ENCODE measurements at places on chromosomes 2 and 18.

GRCh38 chr2:119678021-119678656, 862 bp upstream of the TMEM177 start:
- DNase-seq = no peak

- DNase-seq = no peak
Observed at GRCh38 chr2:187939180-187939579, 352.5 kb upstream of the GULP1 start.

- peak; percentile 33 for DNase-seq
Observed at GRCh38 chr2:186518945-186519344, 32.9 kb downstream of the ZC3H15 start.

DNA sequence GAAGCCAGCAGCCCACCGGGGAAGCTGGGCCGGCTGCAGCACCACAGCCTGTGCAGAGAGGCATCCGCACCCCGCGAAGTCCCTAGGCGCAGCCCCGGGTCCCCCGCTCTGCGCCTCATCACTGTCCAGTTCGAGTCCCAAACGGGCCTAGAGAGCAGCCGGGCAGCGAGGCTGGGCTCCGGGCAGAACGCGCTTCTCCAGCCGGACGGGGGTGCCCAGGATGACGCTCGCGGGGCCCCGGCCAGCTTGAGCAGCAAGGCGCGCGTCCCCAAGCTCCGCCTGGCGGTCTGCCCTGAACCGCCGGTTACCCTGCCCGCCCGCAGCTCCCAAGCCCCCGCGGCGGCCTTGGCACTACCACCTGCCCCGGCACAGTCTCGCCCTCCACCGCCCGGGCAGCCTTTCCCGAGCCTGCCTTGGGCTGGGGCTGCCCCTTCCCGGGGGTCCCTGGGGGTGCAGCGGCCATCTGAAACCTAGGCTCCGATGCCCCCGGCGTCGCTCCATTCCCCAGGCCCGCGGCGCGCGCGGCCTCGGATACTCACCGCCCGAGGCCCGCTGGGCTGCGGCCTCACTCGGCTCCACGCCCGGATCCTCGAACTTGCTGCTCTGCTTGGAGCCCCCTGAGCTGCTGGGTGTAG, 591 bp downstream of the SLC16A14 start:
- peak; percentile 59 for DNase-seq

- no peak for DNase-seq
Observed at GRCh38 chr2:99605036-99605435, 115.2 kb upstream of the REV1 start.

GRCh38 chr2:168666339-168666738, 136.1 kb upstream of the NOSTRIN start:
- no peak for DNase-seq

DNA sequence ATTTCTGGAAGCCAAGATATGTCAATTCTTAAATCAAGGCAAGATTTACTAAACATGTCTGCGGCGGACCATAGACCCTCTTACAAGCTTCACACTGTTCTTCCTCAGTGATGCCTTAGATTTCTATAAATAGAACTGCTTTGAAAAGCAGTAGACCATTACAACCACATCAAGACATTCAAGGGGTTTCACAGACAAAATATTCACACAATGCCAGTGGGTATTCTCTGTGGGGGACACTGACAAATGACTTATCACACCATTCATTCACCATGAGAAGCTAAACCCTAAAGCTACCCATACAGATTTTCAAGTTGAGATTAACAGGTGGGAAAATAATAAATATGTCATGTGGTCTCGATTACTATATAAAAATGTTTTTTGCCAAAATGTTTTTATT, 15.9 kb upstream of the LRRTM4 start:
- DNase-seq = no peak

- no peak for DNase-seq
Observed at GRCh38 chr18:58615140-58616132, 13.5 kb downstream of the ALPK2 start.

- no peak for DNase-seq
Observed at GRCh38 chr2:209113026-209113425, 310.8 kb upstream of the MAP2 start.

- no peak for DNase-seq
Observed at GRCh38 chr2:113069676-113070605, 2.2 kb downstream of the IL1F10 start.

DNA sequence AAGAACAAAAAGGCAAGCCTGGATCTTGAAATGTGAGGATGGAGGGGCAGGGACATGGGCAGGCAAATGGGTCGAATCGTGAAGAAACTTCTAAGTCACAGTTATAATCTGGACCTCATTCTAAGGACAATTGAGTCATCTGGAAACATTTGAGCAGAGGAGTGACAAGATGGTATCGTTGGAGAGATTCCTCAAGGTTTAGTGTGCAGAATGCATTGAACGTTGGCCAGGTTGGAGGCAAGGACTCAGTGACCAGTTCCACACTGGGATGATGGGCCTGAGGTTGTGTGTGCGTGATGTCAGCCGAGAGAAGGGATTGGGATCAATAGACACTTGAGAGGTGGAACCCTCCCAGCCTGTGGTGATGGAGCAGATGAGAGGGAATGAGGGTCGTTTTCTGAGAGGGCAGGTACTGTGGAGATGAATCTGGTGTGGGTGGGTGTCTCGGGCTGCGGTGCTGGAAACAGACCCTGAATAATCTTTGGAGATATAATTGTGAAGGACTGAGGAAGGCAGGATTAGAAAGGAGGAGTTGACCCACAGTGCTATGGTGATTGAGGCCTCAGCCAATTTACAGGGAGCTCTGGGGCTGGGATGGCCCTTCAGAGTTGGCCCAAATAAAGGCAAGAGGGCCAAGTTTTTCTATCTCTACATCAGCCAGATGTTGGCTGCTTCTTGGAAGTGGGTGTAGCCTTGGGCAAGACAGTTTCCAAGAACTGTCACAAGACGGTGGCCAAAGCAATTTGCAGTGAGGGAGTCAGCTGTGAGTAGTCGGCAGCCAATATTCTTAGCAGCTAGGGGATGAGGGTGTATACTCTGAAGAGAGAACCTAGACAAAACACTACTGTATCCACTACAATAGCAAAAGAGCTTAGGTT, 5.8 kb upstream of the ZNF532 start:
- DNase-seq = no peak

DNA sequence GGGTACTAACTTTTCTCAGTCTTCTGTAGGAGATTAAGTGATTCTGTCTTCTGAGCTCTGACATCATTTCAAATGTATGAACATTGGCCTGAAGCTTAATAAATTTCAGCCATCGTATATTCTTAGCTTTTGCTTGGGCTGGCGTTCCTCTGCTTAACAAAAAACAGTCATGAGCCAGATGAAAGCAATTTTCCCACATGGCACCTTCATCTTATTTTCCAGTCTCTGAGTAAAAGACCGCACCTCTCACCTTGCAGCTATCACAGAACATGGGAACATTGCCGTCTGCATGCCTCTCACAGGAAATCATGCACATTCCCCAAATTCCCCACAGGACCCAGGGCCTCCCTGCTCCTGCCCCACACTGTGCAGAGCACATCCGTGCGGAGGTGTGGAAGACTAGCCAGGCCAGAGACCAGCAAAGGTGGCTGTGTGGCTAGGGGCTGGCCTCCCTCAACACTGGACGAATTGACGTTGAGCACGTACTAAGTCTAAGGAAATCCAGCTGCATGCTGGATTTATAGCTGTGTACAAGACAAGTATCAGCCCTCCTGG, 531.8 kb upstream of the ID2 start:
- DNase-seq = no peak

- no peak for DNase-seq
Observed at GRCh38 chr2:6538607-6539006, 327.1 kb downstream of the CMPK2 start.

DNA sequence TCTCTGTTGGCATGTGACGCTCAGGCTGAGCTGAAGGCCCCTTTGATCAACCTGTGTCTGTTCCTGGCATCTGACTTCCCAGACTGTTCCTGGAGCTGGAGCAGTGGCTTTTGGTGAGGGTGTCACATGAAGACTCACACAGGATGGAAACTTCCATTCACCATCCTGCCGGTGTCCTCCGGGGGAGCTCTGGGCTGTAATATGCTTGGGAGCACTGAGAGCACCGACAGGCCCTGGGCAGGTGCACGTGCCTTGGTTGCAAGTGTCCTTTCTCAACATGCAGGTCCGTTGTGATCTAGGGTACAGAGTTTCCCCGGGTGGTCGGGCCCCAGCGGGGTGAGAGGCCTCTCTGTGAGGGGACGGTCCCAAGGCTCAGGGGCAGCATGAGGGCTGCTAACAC, 24.8 kb upstream of the GBX2 start:
- DNase-seq = no peak

DNA sequence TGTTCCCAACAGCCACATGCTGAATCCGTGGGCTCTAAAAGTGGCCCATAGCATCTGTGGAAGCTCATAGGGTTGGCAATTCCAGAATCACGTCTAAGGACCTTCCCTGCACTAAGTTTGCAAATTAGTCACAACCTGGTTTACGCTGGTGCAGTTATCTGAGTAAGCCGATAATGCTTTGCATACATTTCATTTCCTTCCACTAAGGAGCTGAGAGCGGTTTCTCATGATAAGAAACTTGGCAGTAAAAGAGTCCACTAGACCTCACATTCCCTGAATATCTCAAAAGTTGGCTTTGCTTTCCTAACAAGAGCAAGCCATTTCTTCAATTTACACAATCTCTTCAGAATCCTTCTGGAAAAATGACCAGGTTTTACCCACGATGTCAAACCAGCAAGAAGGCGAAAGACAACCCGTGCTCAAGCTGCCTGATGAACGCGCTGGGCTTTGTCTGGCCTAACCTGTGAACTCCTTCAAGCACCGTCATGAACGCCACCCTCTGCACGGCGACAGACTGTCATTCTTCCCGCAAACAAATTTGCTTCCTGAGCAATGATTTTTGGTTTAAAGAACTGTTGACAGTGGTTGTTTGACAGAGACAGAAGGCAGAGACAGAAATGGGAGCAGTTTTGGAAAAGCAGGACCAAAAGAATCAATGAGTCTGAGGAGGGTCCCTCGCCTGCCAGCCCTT, 73.0 kb upstream of the COPS8 start:
- DNase-seq = no peak

DNA sequence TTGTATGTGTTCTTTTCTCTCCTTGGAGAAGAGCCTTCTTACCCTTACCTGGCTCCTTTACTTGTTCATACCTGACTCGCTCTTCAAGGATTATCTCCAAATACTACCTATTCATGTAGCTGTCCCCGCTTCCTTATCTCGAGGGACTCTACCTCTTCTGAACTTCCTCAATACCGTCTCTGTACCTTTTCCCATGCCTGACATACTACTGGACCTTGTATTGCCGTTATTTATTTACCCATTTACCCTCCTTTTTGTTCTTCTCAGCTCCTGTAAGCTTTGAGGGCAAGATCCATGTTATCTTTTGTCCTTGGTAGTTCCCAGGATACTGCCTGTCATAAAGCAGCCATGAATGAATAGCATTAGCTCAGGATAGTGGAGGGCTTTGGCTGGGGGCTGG, 32.5 kb downstream of the KCNS3 start:
- no peak for DNase-seq

DNA sequence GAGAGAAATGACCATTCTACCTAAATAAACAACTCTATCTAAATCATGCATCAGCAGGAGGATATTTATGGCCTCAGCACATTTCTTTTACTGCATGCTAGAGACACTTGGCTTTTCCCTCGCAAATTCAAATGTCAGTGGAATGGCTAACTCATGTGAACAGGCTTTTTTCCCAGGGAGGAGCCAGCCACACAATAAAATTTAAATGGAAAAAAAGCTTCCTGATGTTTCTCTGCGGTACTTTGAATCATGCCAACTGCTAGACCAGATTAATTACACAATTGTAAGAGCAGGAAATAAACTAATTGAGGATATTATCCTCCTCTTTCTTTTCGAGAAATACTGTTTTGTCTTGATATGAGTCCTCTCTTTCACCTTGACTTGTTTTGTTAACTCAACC, 676.3 kb downstream of the IRS1 start:
- peak; percentile 92 for DNase-seq

GRCh38 chr2:55403256-55403998, 16.2 kb downstream of the CCDC88A start:
- DNase-seq = no peak

DNA sequence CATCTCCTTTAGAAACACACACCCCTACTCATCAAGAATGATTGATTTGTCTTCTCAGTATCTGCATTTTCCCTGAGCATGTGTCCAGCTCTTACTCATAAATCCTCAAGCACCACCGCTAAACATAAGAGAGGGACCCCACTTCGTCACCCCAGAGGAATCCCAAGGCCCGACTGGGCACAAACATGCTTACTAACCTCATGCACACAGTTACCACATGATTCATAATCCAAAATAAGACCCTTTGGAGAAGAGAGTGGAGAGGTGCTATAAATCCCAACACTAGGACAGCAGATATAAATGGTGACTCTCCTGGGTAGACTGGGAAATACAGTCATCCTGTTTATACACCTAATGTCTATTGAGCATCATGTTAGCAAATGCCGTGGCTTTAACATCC, 843.2 kb upstream of the ID2 start:
- no peak for DNase-seq

- DNase-seq = no peak
Observed at GRCh38 chr18:13305301-13305700, 86.7 kb downstream of the LDLRAD4 start.

DNA sequence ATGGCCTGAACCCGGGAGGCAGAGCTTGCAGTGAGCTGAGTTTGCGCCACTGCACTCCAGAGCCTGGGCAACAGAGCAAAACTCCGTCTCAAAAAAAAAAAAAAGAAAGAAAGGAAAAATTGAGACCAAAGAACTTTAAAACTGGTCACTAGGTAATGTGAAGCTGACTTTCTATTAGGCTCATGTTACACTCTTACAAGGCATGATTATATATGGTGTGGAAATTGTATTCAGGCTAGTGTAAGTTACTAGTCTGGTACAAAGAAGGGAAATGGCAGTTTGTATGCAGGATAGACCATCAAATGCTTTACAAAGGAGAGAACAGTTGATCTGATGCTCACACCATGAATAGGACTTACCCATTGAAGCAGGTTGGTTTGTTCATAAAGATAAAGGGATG, 35.4 kb upstream of the ARMC9 start:
- no peak for DNase-seq

GRCh38 chr18:33577685-33578517, at the start of gene ASXL3:
Gene ASXL3, plus strand, starts transcription at chr18:33578219. Its CDS starts 413 bp downstream, at chr18:33578632.
- DNase-seq = peak; percentile 20
